ENCODE measurements at places on chromosomes 6 and 20. TPM values are rescaled to one million over a fixed set of nuclear protein-coding genes. Genes with fewer than 3 reads are reported as not detected.
A peak's percentile ranks its signal among the peaks of the same experiment; 100 is the strongest.

DNA sequence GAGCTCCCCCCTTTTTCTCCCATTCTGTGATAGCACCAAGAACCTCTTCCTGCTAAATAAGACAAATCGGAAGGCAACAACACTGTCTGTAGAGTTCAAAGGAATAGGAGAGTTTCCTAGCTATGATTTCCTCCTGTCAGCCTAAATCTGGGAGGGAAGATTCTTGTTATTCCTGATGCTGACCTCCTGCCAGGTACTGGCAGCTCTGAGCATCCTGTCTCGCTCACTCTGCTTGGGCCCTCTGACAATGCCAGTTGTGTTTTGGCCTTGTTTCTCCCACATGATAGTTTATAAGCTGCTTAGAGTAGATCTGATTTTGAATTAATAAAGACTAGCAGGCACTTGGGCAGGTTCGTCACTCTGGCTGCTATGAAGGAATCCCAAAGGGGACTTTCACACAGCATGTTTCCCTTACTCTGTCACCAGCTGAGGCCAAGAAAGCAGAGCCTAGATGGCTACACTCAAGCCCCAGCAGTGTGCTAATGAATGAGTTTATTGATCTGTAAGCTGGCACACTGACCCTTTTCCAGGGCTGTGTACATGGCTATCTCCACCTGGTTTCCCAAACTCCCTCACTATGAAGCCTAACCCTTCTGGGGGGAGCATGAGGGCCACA, 52.3 kb downstream of the UQCC1 start:
- no peak for DNase-seq

- peak; percentile 81 for DNase-seq
These were observed 15.1 kb downstream of the HMGN4 start for GRCh38 chr6:26553264-26553634.

DNA sequence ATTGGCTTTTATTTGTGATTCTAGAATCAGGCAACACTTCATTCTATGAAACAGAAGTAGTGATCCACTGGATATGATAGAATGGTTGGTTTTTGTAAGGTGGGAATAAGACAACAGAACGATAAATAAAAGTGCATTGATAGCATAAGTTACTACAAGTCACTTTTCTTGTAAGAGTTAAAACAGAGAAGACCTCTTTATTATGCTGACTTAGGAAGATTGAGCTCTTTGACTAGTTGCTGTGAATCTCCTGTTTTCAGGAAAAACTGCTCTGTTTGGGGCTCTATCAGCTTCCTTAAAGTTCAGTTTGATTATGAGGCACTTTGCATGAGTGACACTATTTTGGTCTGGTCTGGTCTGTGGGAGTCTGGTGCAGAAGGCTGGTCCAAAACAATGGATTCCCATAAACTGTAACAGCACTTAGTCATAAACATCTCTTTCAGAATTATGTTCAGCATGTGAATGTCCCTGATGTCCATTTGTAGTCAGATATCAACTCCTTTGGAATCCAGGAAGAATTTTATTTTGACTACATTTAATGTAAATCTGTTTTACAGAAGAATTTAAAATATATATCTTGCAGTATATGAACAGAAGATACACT, 35.0 kb upstream of the DSE start:
- DNase-seq = no peak

The CTAGE9 gene
- total RNA-seq = not detected

GRCh38 chr20:16028923-16029322, 544.3 kb downstream of the KIF16B start:
- DNase-seq = no peak

GRCh38 chr6:35831257-35832007, 26.3 kb downstream of the LHFPL5 start:
- DNase-seq = no peak

- DNase-seq = peak; percentile 91
These were observed 31.9 kb downstream of the NSFL1C start for GRCh38 chr20:1434571-1435336.

GRCh38 chr20:25539742-25540672, 45.3 kb downstream of the NINL start:
- peak; percentile 8 for DNase-seq

DNA sequence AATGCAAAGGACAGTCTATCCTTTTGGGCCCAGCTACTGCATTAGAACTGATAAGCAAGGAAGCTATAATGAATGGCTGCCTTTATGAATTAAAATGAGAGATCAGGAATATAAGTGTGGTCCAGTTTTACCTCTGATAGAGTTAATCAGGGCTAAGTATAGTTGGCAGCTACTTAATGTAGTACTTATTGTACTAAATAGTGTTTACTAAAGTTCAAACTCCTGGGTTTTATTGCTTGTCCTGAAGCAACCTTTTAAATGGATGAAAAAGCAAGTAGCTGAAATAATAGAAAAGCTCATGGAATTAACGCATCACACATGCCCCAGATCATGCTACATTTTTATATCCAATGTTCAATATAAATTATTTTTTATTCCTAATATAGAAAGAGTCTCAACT, 5.3 kb downstream of the TRMT11 start:
- no peak for DNase-seq

DNA sequence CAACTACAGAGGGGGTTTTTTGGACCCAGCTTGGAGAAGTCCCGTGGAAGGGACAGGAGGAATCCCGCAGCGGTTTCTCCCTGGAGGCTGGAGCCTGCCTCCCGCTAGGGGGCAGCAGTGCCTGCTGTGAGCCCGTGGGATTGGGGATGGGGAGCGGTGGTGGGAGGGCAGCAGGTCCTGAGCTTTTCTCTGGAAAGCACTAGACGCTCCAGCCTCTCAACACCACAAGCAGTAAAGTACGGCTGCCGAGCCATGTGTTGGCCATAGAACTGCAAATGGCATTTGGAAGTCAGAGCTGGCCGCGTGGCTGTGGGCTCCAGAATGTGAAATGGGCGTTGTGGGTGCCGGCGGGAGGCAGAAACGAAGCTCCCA, 47.8 kb downstream of the GMPR start:
- peak; percentile 13 for DNase-seq

DNA sequence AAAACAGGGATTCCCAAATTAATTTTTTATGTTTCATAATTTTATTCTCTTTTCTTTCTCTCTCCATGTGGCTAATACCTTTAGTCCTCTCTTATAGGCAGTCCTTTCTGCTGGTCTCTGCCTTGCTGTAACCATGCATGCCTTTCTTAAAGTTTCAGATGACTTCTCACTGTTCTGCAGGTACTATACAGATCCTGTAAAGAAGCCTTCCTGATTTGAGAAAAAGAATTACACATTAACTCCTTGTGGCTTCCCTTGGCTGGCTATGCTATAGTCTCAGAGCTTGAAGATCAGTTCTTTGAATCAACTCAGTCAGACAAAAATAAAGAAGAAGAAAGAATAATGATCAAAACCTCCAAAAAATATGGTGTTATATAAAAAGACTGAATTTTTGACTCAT, 7.3 kb upstream of the GPR63 start:
- no peak for DNase-seq

The SPATA2 gene
- total RNA-seq = 6.7 TPM

- DNase-seq = no peak
These were observed 210.2 kb upstream of the ECI2 start for GRCh38 chr6:4345543-4345942.

DNA sequence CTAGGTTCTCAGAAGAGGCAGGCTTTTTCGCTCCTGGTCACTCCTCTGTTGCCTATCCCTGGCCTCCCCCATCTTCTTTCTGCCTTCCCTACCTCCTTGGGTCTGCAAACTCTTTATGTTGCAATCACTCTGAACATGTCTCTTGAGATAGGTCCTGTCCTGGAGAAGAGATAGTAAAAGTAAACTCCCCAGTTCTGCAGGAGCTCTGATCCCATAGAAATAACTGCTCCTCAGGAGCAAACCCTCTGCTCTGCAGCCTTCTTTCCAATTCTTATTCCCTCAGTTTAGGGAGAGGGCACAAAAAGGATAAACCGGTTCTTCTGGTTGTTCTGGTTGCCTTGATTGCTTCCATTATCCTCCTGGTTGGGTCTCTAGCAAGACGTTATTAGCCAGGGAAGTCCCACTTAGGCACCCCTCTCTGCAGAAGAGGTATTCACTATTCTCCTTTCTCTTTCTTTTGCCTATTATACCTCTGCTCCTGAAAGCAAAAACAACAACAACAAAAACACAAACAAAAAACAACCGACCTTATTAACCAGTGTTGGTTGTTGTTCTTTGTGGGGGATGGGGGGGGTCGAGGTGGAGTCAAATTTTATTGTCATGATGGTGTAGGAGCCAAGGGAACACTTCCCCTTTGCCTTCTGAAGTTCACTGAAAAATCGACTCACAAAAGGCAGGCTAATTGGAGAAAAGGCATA, 973 bp downstream of the TRIM38 start:
- no peak for DNase-seq

GRCh38 chr6:29014729-29015608, 9.9 kb upstream of the ZNF311 start:
- DNase-seq = no peak

DNA sequence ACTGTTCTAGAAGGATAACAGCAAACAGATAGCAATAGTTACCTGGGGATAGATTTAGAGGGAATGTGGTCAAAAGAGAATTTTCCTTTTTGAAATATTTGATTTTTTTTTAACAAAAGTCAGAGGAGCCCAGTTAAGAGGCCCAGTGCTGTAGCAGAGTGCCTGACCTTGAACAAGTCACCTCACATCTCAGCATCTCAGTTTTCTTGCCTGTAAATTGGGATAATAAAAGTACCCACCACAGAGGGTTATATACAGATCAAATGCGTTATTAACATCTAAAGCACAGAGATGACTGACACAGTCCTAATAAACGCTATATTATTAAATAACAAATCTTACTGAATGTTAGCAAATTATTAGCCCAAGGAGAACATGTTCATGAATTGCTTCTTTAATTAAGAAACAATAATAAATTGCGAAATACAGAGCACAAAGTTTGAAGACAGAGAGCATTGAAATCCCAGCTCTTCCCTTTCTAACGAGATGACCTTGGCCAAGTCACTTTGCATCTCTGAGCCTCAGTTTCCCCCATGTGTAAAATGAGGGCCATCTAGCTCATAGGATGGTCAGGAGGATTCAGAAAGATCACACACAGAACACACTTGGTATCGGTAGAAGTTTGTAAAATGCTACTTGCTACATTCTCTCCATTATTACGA, 35.5 kb downstream of the PTGIS start:
- no peak for DNase-seq

DNA sequence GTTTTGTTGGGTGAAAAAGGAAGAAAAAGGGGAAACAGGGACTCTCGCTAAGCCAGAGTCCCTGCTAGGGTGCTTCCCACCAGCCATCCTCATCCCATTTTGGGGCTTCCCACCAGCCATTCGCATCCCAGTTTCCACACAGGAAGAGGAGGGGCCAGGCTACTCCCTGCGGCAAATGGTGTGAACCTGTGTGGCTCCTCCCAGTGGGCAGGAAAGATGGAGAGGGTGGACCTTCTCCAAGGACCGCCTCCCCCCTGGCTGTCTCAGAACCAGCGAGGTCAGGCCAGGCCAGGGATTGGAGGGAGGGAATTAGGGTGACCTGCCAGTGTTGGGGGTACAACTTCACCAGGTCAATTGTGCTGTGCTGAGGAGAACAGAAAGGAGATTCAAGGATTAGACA, 326.9 kb downstream of the PACRG start:
- no peak for DNase-seq

- DNase-seq = no peak
These were observed 3.7 kb upstream of the TMEM242 start for GRCh38 chr6:157326979-157327378.

The WFDC10B gene
- total RNA-seq = 0.39 TPM

GRCh38 chr6:13526727-13527670, 39.6 kb upstream of the GFOD1 start:
- DNase-seq = peak; percentile 70

The SSTR4 gene
- total RNA-seq = not detected

The SLC32A1 gene
- not detected for total RNA-seq

The FHL5 gene
- total RNA-seq = not detected

The SLC22A7 gene
- not detected for total RNA-seq

DNA sequence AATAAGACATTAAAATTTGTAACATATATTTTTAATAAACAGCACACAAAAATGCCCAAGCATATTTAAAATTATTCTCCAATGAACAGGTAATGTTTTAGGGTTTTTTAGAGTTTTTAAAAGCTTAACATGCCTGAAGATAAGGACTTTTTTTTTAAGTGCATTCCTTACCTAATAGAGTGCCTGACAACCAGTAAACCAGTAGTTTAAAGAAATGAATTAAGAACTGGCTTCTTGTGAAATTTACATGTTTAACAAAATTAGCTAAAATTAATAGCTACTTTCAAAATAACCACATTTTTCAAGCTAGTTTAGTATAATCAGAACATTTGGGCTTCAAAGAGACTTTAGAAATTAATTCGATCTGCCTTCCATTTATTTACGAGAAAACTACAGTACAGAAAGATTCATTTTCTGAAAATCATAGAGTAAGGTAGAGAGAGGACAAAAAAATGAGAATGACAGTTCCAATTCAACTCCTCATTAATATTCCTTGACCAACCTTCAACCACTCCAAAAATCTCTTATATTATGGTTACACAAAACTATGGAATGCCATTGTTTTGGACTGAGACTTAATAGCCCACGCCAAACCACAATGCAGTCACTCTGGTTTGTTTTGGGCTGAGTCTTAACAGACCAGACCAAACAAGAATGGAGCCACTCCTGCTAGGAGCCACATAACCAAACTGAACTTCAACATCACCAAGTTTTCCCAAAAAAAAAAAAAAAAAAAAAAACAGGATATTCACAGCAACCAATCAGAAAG, 5.7 kb upstream of the PLN start:
- DNase-seq = peak; percentile 45

DNA sequence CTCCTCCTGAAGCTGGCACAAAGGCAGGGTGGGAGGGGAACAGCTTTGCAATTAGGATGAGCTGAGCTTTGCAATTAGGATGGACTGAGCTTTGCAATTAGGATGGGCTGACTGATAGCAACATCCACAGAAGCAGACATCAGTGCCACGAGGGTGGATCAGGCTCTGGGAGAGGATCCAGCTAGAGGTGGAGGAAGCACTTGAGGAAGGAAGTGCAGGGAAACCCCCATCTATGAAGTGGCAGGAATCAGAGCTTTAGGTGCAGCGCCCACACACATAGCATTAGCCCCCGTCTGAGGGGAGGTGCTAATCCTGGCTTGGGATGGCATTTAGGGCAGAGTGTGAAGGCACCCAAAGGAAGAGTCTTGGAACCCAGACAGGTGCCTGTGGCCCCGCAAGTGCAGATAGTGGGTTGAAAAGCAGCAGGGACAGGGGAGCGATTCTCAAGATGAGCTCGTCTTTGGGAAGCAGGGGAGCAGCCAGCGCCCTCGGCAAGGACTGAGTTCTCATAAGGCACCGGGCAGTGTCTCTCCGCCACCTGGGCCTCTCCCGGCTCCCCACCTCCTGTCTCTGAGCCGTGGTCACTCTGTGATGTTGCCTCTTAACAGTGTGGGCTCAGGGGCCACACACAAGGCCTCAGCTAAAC, 12.0 kb upstream of the THBS2 start:
- DNase-seq = no peak

DNA sequence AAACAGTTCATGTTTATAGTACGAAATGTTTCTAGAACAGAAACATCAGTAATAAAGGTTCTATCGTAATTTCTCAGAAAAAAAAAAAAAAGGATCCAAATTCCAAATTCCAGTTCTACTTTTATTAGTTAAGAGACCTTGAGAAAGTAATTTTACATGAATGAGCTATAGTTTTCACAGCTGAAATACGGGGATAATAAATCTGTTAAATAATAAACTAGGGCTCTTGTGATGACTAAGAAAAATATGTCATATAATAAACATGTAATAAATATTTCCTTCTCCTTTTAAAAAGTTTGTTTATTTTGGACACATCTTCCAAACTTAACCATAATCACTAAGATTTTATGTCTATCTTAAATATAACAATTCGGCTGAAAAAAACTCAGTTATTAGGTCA, 17.8 kb downstream of the RARS2 start:
- DNase-seq = no peak

- no peak for DNase-seq
These were observed 13.1 kb upstream of the CCND3 start for GRCh38 chr6:41954668-41955067.

GRCh38 chr6:128131566-128131965, 230.7 kb upstream of the THEMIS start:
- DNase-seq = no peak
